ENCODE measurements at places on chromosomes 7 and 10.

GRCh38 chr10:27801171-27801785 is 55.7 kb upstream of the MKX start:
- no peak for DNase-seq

DNA sequence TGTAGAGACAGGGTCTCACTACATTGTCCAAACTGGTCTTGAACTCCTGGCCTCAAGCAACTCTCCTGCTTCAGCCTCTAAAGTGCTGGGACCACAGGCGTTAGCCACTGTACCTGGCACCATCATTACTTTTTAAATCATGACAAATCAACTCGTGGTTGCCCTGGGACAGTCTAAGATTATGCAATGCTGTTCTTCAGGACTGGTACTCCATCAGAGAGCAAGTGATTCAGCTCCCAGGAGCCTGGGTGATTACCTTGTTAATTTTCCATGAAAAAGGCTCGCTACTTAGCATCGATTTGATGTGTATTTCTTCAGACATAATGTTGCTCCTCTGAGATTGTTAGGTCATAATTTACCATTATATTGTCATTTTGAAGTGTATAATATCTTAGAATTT is 158.9 kb upstream of the STEAP4 start:
- no peak for DNase-seq

DNA sequence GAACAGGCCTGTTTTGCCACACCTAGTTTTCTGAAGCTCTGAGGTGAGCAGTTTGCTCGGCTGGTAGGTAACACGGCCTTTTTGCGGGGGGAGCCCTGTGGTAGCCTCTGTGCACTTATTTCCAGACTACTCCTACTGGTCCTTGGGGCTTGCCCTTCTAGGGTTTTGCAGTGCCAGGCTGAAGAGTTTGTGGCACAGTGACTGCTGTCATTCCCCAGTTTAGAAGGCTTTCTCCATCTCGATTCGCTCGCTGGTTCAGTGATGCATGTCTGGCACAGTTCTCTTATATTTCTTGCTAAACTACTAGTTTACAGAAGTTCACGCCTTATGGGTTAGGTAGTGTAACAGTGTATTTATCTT is 711 bp downstream of the KIF20B start:
- DNase-seq: peak; percentile 7

DNA sequence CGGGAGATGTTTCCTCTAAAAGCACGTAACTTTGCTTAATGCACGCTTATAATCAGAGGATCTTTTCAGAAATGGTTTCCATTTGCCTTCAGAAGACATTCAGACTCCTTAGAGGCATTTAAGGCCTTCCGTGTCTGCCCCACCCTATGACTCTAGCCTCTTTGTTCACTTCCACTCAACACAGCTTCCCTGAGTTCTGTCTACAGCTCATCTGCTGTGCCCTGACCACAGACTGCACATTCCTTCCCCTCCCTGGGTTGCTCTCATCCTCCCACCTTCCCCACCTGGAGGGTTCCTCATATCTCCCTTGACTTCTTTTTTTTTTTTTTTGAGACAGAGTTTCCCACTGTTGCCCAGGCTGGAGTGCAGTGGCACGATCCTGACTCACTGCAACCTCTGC is 16.6 kb downstream of the FBH1 start:
- no peak for DNase-seq

Measured in T-helper 9 cell (primary cell).